ENCODE measurements at places on chromosomes 2 and 18.

DNA sequence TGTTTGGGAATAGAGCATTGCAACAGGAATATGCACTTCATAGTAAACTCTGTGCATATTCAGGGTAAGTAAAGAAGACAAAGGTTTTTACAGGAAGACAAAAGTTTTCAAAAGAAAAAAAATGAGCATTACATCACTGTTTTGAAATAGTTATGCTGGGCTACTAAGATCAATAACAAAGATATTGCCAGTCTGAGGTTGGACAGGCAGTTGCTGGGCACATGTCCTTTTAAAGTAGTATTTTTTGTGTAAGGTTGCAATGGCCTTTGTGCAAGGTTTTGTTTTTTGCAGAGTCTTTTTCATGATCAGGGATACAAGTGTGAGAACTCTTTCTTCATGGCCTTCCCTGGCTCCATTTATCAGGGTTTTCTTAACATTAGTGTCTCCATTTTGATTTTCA lies 16.2 kb downstream of the IL1B start:
- DNase-seq = no peak

GRCh38 chr2:70069049-70069448 lies 18.2 kb upstream of the PCBP1 start:
- DNase-seq = peak; percentile 24

- DNase-seq = no peak
Observed at GRCh38 chr18:79556829-79557585, 122.6 kb upstream of the CTDP1 start.

- DNase-seq = no peak
Observed at GRCh38 chr2:200040831-200041230, 85.4 kb downstream of the MAIP1 start.

- no peak for DNase-seq
Observed at GRCh38 chr2:24906466-24906865, 13.6 kb downstream of the ADCY3 start.

DNA sequence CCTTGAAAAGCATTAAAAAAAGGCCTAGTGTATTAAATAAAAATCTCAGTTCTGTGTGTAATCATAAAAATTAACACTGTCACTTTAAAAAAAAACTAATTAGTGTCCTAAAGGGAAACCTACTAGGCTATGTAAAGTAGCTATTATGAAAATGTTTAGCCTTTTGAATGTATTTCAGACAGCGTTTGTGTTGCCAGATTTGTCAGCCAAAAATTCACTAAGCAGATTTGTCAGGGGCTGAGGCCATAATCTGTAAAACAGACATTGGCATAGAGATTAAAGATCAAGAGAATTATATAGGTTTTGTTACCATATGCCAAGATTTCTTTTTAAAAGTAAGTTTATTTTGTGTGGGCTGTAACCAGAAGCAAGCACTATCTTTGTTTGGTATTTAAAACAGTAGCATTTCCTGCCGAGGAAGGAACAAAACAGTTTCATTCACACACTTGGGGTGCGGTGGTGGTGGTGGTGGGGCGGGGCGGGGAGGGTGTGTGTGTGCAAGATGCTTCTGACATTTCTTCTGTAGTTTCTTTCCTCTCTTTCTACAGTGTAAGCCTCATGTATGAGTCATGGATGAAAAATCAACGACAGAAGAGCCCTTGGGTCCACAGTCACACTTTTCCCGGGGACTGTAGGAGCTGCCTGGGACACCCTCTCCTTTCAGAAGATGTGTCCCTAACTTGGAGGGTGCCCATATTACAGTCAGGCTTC lies 328.5 kb upstream of the FANCL start:
- no peak for DNase-seq

- no peak for DNase-seq
Observed at GRCh38 chr2:150882751-150883612, 378.7 kb downstream of the RBM43 start.

GRCh38 chr18:80034852-80035406 lies 695 bp downstream of the RBFA start:
- peak; percentile 9 for DNase-seq
